ENCODE measurements at places on chromosomes 7 and 10. TPM values are rescaled to one million over a fixed set of nuclear protein-coding genes. Genes with fewer than 3 reads are reported as not detected.

DNA sequence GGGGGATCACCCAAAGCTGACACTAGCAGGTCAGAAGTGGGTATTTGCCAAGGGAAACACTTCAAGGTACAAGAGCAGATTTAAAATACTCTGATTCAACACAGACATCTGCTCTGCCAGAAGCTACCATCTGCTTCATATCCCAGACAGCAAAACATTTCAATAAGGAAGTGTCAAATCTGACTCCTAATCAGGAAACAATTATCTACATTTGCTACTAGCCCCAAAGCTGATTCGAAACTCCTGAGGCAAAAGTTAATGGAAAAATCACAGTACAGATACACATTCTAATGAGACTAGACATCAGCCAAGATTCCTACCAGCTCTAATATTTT is 48.9 kb downstream of the PARD3 start:
- no peaks in the 10 kb centered on the region for H3K4me1 ChIP-seq
- H3K36me3 ChIP-seq = no peaks in the 10 kb centered on the region
- peaks cover 6% of the 10 kb centered on the region for H3K27me3 ChIP-seq
- H3K4me3 ChIP-seq = no peak overlapping the region
- DNase-seq = no peak

GRCh38 chr10:97274828-97275227 is 17.6 kb downstream of the ARHGAP19 start:
- peaks cover 14% of the 10 kb centered on the region for H3K4me1 ChIP-seq
- H3K4me3 ChIP-seq = no peak overlapping the region
- DNase-seq = no peak

DNA sequence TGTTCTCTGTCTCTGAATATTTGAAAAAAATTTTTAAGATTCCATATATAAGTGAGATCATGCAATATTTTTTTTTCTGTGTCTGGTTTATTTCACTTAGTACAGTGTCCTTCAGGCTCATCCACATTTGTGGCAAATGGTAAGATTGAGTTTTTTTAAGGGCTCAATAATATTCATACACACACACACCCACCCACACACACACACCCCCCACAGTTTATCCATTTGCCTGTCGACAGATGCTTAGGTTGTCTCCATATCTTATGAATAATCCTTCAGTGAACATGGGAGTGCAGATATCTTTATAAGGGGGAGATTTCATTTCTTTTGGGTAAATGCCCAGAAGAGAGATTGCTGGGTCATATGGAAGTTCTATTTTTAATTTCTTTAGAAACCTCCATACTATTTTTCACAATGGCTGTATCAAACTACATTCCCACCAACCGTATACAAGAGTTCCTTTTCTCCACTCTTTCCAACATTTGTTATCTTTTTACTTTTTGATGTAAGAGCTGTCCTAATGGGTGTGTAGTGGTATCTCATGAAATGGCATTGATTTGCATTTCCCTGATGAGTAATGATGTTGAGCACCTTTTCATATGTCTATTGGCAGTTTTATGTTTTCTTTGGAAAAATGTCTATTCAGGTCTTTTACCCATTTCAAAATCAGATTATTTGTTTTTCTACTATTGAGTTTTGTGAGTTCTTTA is 35.0 kb downstream of the AUTS2 start:
- H3K4me3 ChIP-seq = no peak overlapping the region
- no peaks in the 10 kb centered on the region for H3K4me1 ChIP-seq
- H3K27me3 ChIP-seq = peaks cover 4% of the 10 kb centered on the region
- no peak overlapping the region for H3K27ac ChIP-seq
- H3K36me3 ChIP-seq = no peaks in the 10 kb centered on the region

DNA sequence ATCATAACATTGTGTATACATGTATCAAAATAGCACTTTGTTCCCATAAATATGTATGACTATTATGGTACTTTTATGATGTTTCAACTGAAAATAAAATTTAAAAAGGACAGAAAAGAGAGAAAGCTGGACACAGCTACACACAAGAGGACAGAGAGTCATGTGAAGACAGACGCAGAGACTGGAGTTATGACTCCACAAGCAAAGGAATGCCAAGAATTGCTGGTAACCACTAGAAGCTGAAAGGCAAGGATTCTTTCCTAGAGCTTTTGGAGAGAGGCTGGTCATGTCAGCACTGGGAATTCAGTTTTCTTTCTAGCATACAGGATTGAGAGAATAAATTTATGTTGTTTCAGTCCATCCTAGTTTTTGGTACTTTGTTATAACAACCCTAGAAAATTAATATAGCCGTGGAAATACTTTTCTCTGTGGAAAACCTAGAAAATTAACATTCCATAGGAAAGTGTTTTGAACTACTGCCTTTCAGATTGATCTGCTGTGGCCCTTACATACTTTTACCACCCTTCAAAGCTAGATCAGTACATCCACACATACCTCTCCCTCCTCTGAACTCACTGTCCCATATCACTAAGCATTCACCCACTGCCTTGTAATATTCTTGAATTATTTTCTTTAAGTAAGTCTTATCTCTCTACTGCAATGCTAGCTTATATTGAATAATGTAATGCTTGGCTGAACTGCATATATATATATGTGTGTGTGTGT is 575.3 kb downstream of the IPMK start:
- no peak overlapping the region for H3K27ac ChIP-seq
- DNase-seq = no peak
- H3K4me3 ChIP-seq = no peak overlapping the region
- H3K4me1 ChIP-seq = no peaks in the 10 kb centered on the region
- H3K36me3 ChIP-seq = no peaks in the 10 kb centered on the region

GRCh38 chr10:6056411-6057135 is 5.6 kb downstream of the IL2RA start:
- peak overlapping the region; percentile 47 for H3K27ac ChIP-seq
- peaks cover 70% of the 10 kb centered on the region for H3K36me3 ChIP-seq
- no peaks in the 10 kb centered on the region for H3K27me3 ChIP-seq
- peaks cover 80% of the 10 kb centered on the region for H3K4me1 ChIP-seq
- H3K4me3 ChIP-seq = peak overlapping the region; percentile 96

DNA sequence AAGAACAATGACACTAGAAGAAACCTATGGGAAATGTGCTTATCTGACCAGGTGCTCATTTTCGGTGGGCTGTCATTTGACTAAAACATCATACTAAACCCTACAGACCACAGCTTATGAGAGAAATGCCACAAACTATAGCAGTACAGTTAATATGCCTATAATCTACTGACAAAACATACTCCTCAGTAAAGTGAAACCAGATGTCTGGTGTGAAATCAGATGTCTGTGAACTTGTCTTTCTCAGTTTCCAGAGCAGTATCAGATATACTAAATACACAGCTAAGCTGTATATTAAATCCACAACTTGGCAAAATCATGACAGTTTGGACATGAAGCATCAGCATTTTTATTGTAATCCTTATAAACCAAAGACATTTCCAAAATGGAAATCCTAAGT is 3.3 kb downstream of the IMMP2L start:
- H3K27ac ChIP-seq = no peak overlapping the region
- H3K4me3 ChIP-seq = no peak overlapping the region
- no peaks in the 10 kb centered on the region for H3K27me3 ChIP-seq
- peaks cover 28% of the 10 kb centered on the region for H3K36me3 ChIP-seq
- DNase-seq = no peak

DNA sequence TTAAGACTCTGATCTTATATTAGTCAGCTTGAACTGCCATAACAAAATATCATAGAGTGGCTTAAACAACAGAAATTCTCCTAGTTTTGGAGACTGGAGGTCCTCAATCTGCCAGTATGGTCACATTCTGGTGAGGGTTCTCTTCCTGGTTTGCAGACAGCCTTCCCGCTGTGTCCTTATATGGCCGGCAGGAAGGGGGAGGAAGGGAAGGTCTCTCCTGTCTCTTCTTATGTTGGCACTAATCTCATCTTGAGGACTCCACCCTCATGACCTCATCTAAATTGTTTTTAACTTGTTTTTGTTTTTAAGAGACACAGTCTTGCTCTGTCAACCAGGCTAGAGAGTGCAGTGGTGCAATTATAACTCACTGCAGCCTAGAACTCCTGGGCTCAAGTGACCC is 53.1 kb downstream of the VPS41 start:
- H3K27me3 ChIP-seq = no peaks in the 10 kb centered on the region
- peaks cover 2% of the 10 kb centered on the region for H3K4me1 ChIP-seq
- H3K27ac ChIP-seq = no peak overlapping the region
- no peak for DNase-seq
- peaks cover 7% of the 10 kb centered on the region for H3K36me3 ChIP-seq

- peaks cover 7% of the 10 kb centered on the region for H3K36me3 ChIP-seq
- no peaks in the 10 kb centered on the region for H3K27me3 ChIP-seq
- H3K4me3 ChIP-seq = peak overlapping the region; percentile 95
- DNase-seq = no peak
- peaks cover 38% of the 10 kb centered on the region for H3K4me1 ChIP-seq
Observed at GRCh38 chr7:74256491-74257408, 2.6 kb upstream of the RFC2 start.

DNA sequence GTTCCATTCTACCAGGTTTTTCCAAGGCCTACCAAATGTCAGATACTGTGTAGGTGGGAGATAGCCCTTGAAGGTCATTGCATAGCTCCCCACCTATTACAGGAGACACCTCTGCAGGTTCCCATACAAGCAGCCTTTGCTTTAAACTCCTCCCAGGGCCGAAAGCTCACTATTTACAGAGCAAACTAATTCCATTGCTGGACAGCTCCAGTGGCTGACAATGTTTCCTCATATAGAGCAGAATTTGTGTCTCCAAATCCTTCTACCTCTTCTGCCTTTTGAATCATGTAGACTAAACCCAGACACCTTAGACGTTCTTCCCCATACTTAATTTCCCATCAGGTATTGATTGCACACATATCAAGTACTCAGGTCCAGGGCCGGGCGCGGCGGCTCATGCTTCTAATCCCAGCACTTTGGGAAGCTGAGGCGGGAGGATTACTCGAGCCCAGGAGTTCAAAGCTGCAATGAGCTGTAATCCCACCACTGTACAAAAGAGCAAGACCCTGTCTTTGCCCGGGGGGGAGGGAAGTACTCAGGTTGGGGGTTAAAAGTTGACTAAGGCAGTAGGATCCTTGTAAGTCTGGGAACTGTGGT is 2.1 kb downstream of the CNNM1 start:
- H3K27ac ChIP-seq = no peak overlapping the region
- H3K36me3 ChIP-seq = no peaks in the 10 kb centered on the region
- H3K4me3 ChIP-seq = peak overlapping the region; percentile 17
- peaks cover 12% of the 10 kb centered on the region for H3K4me1 ChIP-seq
- DNase-seq = no peak
- H3K27me3 ChIP-seq = peaks cover 33% of the 10 kb centered on the region

DNA sequence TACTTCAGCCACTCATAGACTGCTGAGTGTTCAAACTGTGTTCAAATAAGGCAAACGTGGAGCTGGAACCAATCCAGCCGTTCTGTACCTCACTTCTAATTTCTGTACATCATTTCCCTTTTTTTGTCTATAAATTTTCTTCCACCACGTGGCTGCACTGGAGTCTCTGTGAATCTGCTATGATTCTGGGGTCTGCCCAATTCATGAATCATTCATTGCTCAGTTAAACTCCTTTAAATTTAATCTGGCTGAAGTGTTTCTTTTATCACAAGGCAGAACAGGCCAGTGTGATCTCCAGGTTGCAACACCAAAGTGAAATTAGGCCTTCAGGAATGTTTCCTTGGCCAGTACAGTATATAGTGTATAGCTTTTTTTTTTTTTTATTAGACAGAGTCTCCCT is 53.5 kb downstream of the DNAJC12 start:
- H3K27me3 ChIP-seq = no peaks in the 10 kb centered on the region
- H3K4me1 ChIP-seq = peaks cover 54% of the 10 kb centered on the region
- peaks cover 3% of the 10 kb centered on the region for H3K36me3 ChIP-seq
- DNase-seq = no peak
- no peak overlapping the region for H3K4me3 ChIP-seq
- H3K27ac ChIP-seq = peak overlapping the region; percentile 89

DNA sequence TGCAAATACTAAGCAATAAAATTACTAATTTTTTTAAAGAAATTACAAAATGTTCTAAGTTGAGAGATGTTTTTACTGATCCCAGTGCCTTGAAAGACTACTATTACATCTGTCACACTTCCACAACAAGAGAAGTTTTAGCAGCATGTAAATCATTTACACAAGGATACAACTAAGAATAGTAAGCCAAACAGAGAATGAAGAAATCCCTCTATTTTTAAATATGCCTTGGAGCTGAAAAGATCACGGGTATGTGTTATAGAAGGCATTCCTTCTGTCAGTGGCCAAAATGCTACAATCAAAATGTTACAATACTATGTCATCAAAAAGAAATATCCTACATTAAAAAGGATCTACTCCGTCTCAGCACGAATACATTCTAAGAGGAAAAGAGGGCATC is 52.6 kb downstream of the LARP4B start:
- no peak overlapping the region for H3K4me3 ChIP-seq
- no peak for DNase-seq
- no peak overlapping the region for H3K27ac ChIP-seq
- no peaks in the 10 kb centered on the region for H3K27me3 ChIP-seq

DNA sequence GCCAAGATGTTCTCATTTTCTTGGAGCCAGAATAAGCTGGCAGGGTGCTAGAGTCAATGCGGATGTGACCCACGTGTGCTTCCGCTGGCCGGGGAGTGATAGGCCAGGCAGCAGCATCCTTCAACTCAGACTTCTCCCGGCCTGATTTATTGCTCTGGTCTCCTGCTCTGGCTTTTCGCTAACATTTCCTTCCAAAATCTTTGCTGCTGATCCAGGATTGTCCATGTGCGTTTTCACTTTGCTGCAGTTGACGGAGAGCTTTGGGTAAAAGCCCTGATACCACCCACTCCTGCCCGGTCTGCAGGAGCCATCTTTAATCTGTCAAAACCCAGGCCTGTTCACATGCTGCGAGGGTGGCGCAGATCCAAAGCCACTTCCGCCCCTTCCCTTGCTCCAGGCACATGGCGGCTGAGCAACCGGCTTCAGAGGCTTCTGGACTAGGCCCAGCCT is 106.8 kb downstream of the CYP26A1 start:
- no peak for DNase-seq
- H3K27me3 ChIP-seq = peaks cover 6% of the 10 kb centered on the region
- H3K27ac ChIP-seq = no peak overlapping the region
- H3K4me1 ChIP-seq = no peaks in the 10 kb centered on the region
- no peak overlapping the region for H3K4me3 ChIP-seq

- H3K27ac ChIP-seq = no peak overlapping the region
- no peak overlapping the region for H3K4me3 ChIP-seq
- DNase-seq = no peak
- H3K36me3 ChIP-seq = no peaks in the 10 kb centered on the region
- no peaks in the 10 kb centered on the region for H3K4me1 ChIP-seq
Observed at GRCh38 chr7:79504607-79505389, 51.3 kb upstream of the MAGI2 start.

DNA sequence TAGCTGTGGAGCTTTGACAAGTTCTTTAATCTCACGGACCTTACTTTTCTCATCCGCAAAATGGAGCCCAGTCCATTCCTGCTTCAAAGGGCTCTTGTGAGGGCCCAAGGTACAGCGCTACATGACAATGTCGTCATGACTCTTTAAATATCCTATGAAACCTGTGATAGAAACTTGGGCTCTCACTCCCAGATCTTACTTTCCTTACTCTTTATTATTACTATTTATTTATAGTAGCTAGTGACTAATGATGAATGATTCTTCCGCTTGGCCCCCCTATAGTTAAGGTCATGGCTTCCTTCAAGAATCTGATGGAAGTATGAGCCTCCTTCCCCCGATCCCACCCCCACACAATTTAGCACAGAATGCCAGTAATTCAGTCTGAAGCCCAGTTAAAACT is 41.9 kb downstream of the RBM20 start:
- H3K4me1 ChIP-seq = no peaks in the 10 kb centered on the region
- H3K36me3 ChIP-seq = no peaks in the 10 kb centered on the region
- DNase-seq = no peak
- peaks cover 15% of the 10 kb centered on the region for H3K27me3 ChIP-seq

Gene SLC29A3
- 3.4 TPM for total RNA-seq

Gene FKBP6
- total RNA-seq = not detected

Gene AGR2
- not detected for total RNA-seq

Gene CDC14C
- total RNA-seq = not detected

Gene ITIH5
- total RNA-seq = not detected

Gene MMD2
- total RNA-seq = not detected

Gene ASCC1
- total RNA-seq = 35.6 TPM
